Stimulated activated CD8-positive, alpha-beta memory T cell treated with anti-CD3 and anti-CD28 coated beads, Interleukin-7, amount 100 ng/mL, for 24 hours (primary cell): ENCODE measurements at places on chromosomes 16 and 17.
A peak's percentile ranks its signal among the peaks of the same experiment; 100 is the strongest.

DNA sequence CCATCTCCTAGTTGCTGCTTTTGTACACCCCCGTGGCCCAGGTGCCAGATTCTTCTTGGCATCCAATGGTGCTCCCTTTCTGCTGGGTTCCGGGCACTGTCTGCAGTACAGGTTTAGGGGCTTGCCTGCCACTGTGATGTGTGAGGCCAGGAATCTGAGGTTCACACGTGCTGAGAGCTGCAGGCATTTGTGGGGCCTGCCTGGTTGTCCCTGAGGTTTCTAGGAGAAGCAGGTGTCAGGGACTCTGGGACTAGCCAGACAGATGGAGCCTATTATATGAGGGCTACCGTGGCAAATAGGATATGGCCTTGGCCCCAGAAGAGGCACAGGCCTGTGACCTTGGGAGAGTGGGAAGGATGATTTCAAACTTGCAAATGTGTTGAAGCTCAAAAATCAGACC is 29.3 kb downstream of the NDEL1 start:
- no peak for DNase-seq

DNA sequence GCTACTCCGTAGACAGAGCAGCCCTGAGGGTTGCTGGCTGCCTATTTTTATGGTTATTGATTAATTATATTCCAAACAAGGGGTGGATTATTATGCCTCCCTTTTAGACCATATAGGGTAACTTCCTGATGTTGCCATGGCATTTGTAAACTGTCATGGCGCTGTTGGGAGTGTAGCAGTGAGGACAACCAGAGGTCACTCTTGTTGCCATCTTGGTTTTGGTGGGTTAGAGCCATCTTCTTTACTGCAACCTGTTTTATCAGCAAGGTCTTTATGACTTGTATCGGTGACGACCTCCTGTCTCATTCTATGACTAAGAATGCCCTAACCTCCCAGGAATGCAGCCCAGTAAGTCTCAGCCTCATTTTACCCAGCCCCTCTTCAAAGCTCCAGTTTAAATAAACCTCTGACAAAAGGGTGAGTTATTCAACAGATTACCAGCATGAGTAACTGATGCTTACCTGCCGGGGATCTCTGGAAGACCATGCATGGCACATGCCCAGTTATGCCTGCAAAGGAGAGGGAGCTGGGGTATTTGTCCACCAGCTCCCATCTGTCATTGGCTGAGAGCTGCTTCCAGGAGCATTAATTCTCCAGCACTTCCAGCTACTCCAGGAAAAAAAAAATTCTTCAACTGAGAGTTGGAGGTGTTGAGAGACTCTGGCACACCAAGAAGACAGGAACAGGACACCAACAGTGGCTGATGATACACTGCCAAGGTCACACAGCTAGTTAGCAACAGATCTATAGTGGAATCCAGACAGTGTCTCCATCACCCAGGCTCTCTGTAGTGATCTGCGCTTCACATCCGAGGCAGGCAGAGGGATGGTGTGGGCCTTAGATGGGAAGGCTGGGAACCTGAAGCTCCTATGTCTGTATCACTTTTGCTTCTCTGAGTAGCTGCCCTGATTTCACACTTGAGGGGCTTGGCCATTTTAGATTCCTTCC is 36.6 kb upstream of the IL21R start:
- DNase-seq, result no peak

GRCh38 chr17:58153046-58153445 is 4.9 kb downstream of the OR4D1 start:
- DNase-seq, result no peak

DNA sequence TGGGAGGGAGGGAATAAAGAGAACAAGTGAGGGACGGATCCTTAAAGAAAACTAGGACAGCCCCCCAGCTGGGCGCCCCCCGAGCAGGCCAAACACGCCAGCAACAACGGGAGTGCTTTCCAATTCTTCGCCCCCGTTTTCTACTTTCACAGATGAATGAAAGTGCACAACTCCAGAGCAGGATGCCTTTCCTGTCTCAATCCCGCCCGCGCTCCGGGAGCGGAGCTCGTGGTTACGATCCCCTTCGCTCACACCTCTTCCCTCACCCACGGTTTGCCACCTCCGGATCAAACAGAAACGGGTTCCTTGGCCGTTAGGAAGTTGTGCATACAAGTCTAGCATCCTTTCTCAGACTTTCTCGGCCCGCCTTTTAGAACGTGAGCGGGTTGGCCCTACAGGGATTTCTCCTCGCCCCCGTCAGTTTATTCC is 680 bp downstream of the SKA2 start:
- no peak for DNase-seq

DNA sequence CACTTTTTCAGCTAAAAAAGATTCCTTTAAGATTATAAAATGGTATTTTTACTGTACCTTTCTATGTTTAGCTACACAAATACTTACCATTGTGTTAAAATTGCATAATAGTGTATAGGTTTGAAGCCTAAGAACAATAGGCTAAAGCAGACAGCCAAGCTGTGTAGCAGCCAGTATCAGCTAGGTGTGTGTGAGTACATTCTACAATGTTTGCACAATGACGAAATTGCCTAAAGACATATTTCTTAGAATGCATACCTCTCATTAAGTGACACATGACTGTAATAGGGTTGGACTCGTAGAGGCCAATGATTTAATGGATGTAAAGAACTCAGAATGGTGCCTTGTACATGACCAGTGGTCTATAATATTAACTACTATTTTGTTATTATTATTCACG is 1.9 kb upstream of the MT1B start:
- DNase-seq, result no peak

GRCh38 chr16:29808219-29808900 is 2.0 kb downstream of the MAZ start:
- DNase-seq, result no peak

DNA sequence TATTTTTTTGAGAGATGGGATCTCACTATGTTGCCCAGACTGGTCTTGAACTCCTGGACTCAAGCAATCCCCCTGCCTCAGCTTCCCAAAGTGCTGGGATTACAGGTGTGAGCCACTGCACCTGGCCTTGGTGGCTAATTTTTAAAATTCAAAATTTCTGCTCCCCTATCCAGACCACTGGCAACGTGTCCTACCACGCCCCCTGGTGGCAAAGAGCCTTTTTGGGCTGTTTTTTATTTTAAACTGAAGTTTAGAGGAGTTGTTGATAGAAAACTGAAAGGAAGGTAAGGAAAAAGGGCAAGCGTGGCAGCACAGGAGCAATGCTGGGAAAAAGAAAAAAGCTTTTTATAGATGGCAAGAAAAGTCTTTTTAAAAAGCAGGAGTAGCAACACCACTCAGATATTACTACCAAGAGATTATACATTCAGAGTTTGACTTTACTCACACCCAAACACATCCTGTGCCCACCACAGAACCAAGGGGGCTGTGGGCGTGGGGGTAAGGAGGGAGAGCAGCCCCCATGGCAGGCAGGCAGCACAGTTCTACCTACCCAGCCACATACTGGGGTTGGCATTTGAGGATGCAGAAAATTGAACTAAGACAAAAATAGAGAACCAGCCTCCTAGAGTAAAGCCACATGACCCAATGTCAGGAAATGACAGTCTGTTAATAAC is 4.2 kb upstream of the MXRA7 start:
- DNase-seq, result peak; percentile 67
